Stimulated activated CD4-positive, alpha-beta T cell treated with anti-CD3 and anti-CD28 coated beads, TNF-alpha, amount 100 ng/mL, for 48 hours (primary cell): ENCODE measurements at places on chromosomes 1 and 21.
A peak's percentile ranks its signal among the peaks of the same experiment; 100 is the strongest.

- DNase-seq: no peak
These were observed 63.0 kb downstream of the UBE2T start for GRCh38 chr1:202278751-202279150.

- DNase-seq: no peak
These were observed 28.2 kb upstream of the TMEM54 start for GRCh38 chr1:32929366-32929765.

- DNase-seq: no peak
These were observed 33.0 kb downstream of the MRAP start for GRCh38 chr21:32331444-32332305.

DNA sequence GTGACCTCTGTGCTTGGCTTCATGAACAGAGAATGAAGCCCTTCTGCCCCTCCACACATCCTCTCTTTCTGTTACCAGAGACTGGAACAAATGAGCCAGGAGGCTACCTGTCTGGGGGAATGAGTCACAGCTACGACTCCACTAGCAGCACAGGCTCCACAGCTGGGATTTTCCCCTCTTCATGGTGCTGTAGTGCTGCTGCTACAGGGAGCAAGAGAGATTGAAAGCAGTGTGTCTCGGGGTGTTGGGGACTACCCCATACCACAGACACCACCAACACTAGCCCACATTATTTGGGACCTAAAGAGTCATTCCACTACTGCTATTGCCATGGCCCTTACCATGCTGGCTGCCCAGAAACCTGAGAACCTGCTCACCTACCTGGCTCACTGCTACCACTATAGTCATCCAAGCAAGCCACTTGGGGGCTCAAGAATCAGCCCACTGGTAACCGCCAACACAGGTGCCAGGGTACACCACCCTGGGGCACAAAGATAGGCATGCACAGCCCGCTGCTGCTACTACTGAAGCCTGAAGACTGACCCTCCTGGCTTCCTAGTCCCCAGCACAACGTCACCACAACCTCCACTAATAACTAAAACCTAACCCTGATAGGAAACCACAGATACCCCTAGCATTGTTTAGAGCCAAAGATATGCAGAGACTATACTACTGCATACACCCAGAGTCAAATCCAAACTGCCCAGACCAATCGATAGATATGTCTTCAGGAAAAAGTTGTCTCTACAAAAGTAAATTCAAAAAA lies 17.7 kb downstream of the CD1E start:
- peak; percentile 11 for DNase-seq

GRCh38 chr1:245599371-245600174 lies 444.8 kb downstream of the KIF26B start:
- no peak for DNase-seq

GRCh38 chr1:83994111-83994510 lies 4.8 kb downstream of the TTLL7 start:
- no peak for DNase-seq

DNA sequence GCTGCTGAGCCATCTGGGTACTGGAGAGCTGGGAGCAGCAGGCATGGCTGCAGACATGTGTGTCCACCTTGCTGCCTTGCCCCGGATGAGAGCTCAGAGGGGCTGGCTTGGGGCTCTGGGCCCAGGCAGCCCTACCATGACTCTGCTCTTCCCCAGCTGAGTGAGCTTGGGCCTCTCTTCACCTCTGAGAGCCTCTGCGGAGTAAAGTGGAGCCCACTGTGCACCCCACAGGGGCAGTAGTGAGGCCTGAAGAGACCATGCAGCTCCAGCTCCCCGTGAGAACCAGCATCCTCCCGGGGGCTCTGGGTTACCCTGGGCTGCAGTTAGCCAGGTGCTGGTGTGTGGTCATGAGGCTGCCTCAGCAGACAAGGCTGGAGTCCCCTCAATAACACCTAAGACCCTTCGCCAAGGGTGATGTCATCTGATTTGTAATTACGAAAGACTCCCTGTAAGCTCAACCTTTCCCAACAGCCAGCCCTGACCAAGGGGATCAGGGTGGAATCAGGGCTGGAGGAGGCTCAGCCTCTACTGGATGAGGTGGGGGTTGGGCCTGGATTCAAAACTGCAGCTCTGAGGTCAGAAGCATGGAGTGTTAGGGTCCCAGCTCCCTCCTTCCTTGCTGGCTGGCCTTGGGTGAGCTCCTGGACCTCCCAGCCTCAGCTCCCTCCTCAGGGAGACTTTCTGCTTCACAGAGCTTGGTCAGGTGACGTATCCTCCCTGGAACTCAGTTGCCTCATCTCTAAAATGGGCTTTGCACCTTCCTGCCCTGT lies 308.0 kb downstream of the MATN1 start:
- no peak for DNase-seq

- DNase-seq: no peak
These were observed 155.4 kb upstream of the DUSP10 start for GRCh38 chr1:221897321-221897721.

DNA sequence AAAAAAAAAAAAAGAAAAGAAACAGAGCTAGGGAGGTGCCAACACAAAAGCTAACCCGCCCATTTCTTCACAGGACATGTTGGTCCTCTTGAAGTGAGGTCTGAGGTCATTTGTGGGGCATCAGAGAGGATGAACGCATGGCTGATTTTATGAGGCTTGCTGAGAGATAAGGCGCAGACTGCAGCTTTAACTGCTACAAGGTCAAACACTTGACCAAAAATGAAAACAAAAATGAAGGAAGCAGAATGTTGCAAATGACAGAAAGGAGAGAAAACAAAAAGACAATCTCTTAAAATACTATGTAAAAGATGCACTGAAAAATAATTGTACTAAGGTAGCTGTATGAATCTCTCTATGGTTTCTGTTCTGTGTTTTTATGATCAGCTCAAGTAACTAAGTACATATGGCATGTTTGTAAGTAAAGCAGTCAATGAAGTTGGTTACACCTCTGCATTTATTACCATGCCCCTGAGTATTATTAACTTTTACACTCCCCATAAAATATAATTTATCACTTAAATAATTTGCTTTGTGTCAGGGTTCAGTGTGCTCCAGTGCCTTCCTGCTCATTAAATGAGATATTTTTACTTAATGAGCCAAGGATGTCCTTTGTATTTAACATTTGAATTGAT lies 249.1 kb upstream of the NR5A2 start:
- no peak for DNase-seq

DNA sequence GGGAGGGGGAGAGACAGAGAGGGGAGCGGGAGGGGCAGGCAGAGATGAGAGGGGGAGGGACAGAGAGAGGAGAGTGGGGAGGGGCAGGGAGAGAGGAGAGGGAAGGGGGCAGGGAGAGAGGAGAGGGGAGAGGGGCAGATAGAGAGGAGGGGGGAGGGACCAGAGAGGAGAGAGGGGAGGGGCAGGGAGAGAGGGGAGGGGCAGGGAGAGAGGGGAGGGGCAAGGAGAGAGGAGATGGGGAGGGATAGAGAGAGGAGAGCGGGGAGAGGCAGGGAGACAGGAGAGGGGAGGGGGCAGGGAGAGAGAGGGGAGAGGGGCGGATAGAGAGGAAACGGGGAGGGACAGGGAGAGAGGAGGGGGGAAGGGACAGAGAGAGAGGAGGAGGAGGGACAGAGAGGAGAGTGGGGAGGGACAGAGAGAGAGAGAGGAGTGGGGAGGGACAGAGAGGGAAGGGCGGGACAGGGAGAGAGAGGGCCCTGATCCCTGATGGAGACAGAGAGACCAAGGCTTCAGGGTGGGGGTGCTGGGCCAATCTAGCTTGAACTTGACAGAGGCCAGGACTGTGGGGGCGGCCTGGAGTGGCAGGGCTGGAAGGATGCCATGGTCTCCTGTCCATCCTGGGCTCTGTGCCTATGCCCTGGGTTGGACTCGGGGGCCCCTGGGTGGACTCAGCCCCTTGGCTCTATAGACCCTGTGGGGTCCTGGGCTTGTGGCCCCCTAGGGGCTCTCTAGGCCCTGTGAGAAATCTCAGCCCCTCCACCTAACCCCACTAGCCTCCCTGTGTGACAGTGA lies 43.6 kb downstream of the DMRTB1 start:
- no peak for DNase-seq

- DNase-seq: no peak
These were observed 226.5 kb downstream of the SDCCAG8 start for GRCh38 chr1:243482141-243483022.

DNA sequence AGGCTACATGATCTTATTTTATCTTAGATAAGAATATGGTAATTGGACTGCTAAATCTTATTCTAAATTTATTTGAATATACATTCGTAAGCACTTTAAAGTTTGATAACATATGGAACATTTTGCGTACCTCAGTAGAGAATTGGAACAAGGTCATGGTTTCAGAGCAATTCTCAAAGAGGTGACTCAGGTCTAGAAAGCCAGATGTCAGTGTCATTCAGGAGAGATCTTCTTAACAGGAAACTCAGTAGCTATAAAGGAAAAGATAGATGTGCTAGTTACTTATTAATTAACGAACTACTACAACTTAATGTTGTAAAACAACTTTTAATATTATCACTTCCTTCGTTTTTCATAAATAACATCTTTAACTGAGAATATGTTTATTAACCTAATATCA lies 142.5 kb downstream of the USP25 start:
- DNase-seq: no peak

- no peak for DNase-seq
These were observed 18.8 kb downstream of the ATF6 start for GRCh38 chr1:161784968-161785367.

DNA sequence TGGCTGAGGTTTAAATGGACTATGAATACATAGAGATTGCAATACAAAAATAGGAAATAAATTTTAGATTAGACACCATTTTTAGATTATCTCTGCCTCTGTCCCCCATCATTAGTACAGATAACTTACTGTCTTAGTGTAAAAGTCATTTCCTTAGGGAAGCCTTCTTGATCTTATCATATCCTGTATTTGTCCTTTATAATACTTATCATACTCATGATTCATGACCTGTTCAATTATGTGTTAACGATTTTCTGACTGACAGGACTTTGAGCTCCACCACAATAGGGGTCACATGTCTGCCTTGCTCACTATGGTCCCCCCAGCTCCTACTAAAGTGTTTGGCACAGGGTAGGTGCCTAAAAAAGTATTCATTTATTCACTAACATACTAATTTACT lies 14.6 kb downstream of the TEX38 start:
- no peak for DNase-seq

- no peak for DNase-seq
These were observed 25.0 kb upstream of the AGBL4 start for GRCh38 chr1:50048791-50049190.

DNA sequence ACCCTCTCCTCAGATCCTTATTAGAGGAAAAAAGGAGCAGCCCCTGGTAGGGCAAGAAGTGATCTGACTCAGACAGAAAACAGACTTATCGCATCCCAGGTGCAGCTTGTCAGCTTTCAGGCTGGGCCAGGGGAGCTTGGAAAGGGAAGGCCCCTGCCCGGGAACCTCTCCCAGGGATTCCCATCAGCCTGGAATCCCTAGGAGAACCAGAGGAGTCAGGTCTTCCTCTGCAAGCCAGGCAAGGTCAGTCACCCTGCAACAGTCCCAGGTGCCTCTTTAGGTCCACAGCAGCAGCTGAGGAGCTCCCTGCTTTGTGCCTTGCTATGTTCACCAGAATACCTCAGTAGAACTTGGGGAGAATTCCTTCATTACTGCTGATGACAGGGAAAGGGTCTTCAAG lies 2.9 kb upstream of the PRAMEF12 start:
- DNase-seq: no peak

- no peak for DNase-seq
These were observed 96.0 kb downstream of the FOXD2 start for GRCh38 chr1:47533793-47534328.

DNA sequence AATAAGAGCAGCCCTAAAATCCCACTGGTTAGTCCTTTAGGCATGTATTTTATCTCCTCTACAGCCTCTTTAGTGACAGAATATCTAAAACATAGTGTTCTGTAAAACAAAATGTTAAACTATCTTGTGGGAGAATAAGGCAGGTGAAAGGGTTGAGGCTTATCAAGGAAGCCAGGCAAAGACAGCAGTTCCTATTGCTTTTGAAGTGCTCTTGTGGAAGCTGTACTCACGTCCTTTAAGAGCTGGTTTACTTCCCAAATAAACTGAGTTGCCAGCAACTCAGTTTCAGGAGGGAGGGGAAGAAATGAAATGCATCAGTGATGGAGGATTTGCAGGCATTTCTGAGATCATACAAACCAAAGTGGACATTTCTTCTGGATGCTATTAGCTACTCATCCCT lies 529.6 kb upstream of the ZRANB2 start:
- DNase-seq: no peak

DNA sequence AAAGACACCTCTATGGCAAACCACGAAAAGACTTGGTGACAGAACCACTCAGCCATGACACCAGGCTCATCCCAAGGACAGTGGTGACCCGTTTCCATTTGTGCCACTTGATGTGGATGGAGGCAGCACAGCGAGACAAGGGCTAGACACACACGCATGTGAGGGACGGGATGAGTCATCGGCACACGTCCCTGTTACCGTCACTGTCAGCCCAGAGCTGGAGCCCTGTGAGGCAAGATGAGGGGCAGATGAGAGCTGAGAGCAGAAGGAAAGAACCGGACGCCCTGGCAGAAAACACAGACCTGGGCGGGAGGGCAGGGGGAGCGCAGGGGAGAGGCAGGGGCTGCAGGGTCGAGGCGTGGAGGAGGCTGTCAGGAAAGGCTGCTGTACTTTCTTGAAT lies 57.8 kb downstream of the SIK1 start:
- DNase-seq: no peak

- no peak for DNase-seq
These were observed 5.5 kb upstream of the ANKRD35 start for GRCh38 chr1:145891143-145891542.

- no peak for DNase-seq
These were observed 13.9 kb upstream of the CENPF start for GRCh38 chr1:214588963-214589597.
